ENCODE measurements at places on chromosomes 11 and 22.
A peak's percentile ranks its signal among the peaks of the same experiment; 100 is the strongest.

- no peak for DNase-seq
These were observed 6.7 kb upstream of the SORL1-AS1 start for GRCh38 chr11:121459413-121460017.

DNA sequence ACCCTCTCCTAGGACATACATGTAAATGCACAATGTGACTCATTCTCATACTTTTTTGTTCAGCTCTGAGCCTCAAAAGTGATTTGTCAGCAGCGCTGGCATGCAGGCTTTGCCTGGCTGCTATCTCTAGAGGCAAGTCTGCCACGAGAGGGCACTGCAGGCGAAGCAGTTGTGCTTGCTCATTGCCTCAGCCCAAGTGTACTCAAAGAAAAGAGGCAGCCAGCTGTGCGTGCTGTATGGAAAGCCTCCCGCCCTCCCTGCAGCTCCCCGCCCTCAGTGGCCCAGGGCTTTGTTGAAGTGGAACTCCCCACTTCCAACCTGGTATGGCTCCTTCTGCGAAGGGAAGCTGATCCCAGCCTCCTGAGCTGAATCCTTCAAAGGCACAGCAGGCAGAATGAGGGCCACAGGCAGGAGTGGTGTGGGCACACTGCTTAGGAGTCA lies 16.3 kb downstream of the SDHAF2 start:
- peak; percentile 53 for DNase-seq

- no peak for DNase-seq
These were observed 1.9 kb upstream of the FAT3 start for GRCh38 chr11:92222701-92223100.

- no peak for DNase-seq
These were observed 2.0 kb upstream of the FJX1 start for GRCh38 chr11:35615921-35616900.

- no peak for DNase-seq
These were observed 72.7 kb upstream of the ARFGAP3 start for GRCh38 chr22:42929838-42930155.

DNA sequence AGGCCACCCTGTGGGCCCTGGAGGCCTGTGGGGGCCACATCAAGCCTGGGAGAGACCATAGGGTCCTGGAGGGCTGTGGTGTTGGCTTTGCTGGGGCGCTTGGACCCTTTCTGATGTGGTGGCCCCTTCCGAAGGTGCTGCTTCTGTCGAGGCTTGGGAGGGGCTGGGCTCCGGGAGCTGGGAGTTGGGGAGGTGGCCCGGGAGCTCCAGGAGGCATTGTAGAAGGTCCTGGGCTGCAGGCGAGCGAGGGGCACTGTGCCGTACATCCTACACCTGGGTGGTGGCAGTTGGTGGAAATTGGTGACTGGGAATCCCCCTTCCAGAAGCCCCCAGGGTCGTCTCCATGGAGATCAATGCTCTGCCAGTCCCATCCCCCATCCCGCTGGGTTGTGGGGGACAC lies 2.6 kb downstream of the PLA2G3 start:
- no peak for DNase-seq

DNA sequence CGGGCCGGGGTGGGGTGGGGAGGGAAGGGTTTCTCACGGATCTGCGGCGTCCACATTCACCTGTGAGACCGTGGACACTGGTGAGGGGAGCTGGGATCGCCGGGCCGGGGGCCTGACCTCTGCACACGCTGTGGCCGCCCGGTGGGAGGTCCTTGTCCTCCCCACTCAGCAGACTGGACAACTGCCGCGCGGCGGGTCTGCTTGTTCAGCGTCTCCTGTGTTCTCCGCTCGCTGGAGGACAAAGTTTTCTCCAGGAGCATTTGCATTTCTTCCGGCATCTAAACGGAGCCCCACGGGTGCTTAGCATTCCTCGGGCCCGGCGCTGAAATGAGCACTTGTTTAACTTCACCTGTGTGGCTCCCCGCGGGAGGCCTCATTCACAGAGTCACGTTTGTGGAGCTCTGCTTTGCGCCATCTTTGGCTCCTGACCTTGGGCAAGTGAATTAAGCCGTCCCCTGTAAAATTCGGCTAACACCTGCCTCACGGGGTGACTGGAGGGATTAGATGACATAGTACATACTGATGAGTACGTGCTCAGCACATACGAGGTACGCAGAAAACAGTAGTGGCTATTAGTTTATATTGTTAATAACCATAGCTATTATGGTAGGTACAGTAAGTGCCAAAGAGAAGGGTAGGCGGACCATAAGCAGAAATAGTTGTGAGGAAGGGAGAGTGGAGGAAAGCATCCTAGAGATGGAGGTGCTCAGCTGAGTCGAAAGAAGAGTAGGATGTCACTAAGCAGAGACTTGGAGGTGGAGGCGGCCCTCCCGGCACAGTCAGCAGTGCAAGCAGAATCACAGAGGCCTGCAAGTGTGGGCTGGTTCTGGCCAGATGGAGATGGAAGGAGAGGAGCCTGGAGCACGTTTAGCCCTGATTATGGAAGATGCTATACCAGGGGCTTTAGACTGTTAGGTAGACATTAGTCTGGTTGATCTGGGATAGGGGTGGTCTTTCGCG lies 885 bp downstream of the TRMU start:
- DNase-seq: no peak

- no peak for DNase-seq
These were observed 43.0 kb upstream of the CD5 start for GRCh38 chr11:61059260-61059752.

- no peak for DNase-seq
These were observed 47.9 kb upstream of the ADORA2A start for GRCh38 chr22:24379536-24379935.

DNA sequence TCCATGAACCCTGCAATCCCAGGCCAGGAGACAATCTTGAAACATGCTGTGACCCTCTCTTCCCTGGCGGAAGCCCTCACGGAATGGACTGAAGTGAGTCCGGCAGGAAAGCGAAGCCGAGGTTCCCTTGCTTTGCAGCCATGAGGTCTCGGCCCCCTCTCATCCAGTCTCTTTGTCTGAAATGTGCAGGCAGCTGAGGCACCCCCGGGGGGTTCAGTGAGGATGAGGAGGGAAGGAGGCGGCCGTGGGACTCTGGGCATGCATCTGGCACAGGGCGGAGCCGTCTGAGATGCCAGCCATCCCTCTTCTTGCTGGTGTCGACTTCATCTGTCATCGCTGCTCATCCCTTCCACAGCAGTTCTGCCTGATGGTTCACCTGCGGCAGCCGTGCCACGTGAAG lies 1485.7 kb downstream of the BRD1 start:
- DNase-seq: no peak

GRCh38 chr11:6027501-6027900 lies 3.1 kb downstream of the OR56A1 start:
- DNase-seq: no peak

DNA sequence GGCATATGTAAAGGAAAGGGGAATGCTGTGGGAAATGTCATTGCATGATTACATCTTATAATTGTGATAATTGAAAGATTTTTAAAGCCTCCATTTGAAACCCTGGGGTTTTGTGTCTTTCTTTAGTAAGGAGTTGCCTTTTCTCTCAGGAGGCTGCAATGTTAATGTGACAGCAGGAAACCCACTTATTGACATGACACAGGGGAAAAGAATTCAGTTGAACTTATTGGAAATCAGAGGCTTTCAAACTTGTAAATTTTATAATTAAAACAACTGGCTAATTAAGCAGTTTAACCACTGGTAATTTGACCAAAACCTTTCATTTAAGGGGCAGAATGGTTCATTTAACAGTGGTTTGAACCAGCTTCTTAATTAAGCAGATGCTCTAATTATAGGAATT lies 31.2 kb downstream of the MRPL48 start:
- DNase-seq: no peak

Data from activated CD8-positive, alpha-beta memory T cell treated with anti-CD3 and anti-CD28 coated beads for 1 hour (primary cell).